Kidney capillary endothelial cell (primary cell): ENCODE measurements at places on chromosomes 2 and 18.
A peak's percentile ranks its signal among the peaks of the same experiment; 100 is the strongest.

DNA sequence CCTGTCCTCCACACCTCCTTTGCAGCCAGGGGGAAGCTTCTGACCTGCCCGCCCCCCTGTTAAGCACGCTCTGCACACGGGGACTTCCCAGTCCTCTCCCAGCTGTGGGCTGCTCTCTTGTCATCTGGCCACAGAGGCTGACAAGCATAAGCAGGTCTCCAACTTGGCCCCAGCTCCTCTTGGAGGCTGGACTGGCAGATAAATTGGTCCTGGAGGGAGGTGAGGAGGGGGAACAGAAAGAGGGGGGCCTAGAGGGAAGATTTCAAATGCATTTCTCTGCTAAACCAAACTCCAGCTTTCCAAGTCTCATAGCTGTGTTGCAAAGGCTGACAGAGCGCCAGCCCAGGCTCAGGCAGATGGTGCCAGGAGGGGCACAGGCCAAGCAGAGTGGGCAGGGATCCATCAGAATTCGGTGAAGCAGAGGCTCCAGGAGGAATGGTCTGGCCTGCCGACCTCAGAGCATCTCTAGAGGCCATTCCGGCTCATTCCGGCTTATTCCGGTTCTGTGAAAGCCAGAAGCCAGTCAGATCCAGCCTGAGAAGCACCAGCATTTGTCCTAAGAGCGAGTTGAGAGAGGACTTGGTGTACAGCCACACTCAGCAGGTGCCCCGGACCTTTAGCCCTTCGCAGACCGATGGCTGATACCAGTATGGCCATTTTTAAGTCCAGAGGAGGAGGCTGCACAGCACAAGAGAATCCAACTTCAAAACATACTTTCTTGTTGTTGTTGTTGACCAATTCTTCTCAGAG, 508.9 kb upstream of the MYT1L start:
- DNase-seq, result no peak

DNA sequence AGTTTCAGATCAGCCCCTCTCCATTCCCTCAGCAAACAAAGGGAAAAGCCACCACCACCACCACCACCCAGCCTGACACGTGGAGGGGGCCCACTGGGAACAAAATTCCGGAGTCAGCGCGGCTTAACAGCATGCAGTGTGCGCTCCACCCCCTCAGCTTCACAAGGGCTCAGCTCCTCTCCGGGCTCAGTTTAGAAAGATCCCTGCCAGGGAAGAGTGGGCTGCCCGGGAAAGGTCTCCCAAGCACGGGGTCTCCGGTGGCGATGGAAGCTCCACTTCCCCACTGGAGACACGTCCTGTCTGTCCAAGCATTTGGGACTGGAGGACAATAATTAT, 55.7 kb downstream of the SNORC start:
- no peak for DNase-seq

- no peak for DNase-seq
These were observed 536.1 kb upstream of the RAB6C start for GRCh38 chr2:129443235-129443864.

DNA sequence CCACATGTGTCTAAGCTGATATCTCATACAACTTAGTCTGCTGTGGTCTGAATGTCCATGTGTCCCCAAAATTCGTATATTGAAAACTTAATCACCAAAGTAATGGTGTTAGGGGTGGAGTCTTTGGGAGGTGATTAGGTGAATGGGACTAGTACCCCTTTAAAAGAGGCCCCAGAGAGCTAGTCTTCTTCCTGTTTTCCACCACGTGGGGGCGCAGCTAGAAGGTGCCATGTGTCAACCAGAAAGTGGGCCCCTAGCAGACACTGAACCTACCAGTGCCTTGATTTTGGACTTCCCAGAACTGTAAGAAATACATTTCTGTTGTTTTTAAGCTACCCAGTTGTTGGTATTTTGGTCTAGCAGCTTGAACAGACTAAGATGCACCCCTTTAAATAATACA, 86.6 kb downstream of the ASB1 start:
- peak; percentile 43 for DNase-seq

- no peak for DNase-seq
These were observed 5.3 kb upstream of the MOCOS start for GRCh38 chr18:36181898-36182506.

GRCh38 chr2:230137902-230138539, 69.3 kb upstream of the SLC16A14 start:
- DNase-seq, result peak; percentile 56

GRCh38 chr2:197078535-197078934, 152.0 kb upstream of the PGAP1 start:
- no peak for DNase-seq

DNA sequence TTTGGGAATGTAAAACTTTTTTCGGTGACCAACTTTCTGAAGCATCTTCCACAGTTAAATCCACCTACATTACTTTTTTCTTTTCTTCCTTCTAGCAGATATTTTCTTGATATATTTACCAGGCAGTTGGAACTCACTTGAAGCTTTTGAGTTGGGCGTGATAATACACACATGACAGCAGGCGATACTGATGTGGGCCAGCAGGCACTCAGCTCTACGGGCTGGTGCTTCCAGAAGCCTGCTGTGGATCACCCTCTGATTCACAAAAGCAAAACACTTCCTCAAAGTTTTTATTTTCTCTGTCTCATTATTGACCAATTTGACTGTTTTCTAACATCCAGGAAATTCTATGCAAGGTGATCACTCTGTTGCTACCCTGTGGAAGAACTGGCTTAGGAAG, 22.9 kb downstream of the GRHL1 start:
- no peak for DNase-seq

DNA sequence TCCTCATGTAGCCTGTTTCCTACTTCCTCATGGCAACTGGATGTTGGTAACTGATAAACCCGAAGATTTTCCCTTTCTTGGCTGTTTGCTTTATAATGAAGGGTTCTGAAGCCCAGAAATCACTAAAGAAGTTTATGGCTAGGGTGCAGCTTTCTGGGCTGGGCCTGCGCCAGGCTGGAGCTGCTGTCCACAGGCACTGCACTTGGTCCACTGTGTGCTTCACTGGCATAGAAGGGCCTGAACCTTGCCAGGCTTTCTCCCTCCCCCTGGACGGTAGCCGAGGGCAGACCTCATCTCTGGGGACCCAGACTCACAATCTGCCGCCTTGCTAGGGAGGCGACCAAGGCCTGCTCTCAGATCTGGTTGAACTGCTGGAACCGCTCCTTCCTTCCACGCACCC, 133.3 kb upstream of the SPRED2 start:
- DNase-seq, result no peak

- no peak for DNase-seq
These were observed 57.7 kb downstream of the METTL4 start for GRCh38 chr18:2513616-2514015.

GRCh38 chr2:230908595-230909191, 16.3 kb downstream of the GPR55 start:
- DNase-seq, result peak; percentile 60

DNA sequence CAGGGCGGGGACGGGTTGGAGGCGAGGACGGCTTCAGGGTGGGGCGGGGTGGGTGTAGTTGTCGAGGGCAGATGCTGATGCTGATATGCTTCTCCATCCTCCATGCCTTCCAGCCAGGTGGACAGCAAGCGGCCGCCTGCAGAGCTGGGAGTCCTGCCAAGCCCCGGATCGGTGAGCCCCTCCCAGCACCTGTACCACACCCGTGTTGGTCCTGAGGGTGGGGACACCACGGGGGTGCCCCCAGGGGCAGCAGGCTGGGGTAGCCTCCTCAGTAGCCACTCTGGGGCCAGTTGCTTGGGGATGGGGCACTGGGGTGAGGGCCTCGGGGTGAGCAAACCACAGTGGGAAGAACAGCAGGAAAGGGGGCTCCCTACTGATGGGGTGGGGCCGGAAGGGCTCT, 2.6 kb downstream of the ANO7 start:
- DNase-seq, result no peak

DNA sequence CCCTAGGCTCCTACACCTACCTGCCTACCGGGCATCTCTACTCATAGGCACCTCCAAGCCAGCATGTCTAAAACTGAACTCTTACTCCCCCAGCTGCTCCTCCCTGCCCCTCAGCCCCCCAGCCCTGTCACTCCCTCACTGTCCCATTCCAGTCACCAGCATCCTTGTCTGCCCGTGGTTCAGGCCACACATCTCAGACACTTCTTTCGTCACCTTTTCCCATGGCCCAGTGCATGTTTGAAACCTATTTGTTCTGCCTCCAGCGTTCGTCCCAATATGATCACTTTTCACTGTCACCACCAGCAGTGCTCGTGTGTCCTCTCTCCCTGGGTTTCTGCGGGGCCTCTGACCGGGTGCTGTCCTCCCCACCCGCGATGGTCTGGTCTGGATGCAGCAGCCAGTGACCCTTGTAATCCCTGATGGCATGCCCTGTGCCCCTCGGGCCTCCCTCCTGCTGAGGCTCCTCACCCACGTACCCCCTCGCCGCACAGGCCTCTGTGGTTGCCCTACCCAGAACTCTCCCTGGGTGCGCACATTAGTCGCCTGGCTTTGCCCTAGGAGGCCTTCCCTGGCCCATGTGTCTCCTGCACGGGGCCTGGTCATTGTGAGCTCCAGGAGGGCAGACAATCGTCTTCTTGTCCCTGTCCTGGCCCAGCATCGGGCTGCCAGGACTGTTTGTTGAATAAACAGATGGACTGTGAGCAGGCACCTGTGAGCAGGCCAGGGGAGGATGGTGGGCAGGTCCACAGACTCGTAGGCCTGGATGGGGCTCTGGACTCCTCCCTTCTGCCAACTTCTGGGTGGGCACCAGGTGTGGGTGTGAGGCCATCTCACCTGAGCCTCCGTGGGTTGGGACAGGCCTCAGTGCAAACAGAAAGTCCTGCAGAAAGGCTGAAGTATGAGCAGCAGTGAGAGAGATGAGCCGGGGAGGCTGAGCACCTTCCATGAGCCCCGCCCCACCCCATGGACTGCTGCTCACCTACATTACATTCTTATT, 15.5 kb downstream of the LDLRAD4 start:
- no peak for DNase-seq

DNA sequence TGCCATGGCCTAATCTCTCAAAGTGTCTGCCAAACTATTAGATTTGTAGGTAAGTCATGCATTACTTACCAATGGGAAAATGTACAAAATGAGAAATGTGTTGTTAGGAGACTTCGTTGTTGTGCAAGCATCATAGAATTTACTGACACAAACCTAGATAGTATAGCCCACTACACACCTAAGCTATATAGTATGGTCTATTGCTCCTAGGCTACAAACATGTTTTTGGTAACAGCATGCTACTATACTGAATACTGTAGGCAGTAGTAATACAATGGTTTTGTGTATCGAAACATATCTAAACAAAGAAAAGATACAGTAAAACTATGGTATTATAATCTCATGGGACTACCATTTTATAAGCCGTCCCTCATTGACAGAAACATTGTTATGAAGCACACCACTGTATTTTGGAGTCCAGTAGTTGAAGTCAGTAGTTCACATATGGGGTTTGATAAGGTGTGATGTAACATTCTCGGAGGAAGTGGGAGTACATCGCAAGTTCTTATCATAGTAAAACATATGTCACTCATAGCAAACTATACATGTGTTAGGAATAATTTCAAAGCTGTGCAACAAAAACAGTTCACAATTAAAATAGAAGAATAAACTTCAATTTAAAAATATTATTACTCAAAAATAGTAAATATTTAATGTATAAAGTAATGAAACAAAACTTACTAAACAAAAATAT, 12.0 kb upstream of the GTF2A1L start:
- DNase-seq, result no peak

- no peak for DNase-seq
These were observed 55.2 kb upstream of the CXCR4 start for GRCh38 chr2:136173126-136173525.

DNA sequence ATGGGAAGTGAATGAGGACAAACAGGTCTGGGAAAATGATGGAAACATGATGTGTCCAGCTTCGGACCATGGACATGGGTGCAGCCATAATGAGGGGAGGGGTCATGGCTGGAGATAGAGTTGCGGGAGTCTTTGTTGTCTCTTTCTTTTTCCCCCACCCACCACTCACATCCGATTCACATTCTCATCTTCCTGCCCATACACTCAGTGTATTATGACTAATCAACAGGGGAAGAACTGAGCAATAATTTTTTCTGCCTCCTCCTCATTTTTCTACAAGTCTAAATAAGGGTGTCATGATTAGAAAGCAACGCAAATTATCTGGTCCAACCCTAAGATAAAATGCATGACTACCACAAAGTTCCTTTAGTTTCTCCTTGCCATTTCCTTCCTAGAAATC, 5.7 kb upstream of the SERPINB2 start:
- no peak for DNase-seq

- no peak for DNase-seq
These were observed 356.7 kb downstream of the STK39 start for GRCh38 chr2:167890739-167891138.

GRCh38 chr18:38257661-38258060, 692.1 kb upstream of the CELF4 start:
- peak; percentile 50 for DNase-seq

GRCh38 chr2:118654945-118655344, 192.5 kb downstream of the EN1 start:
- DNase-seq, result no peak

- no peak for DNase-seq
These were observed 161.0 kb upstream of the ID2 start for GRCh38 chr2:8520791-8521344.

GRCh38 chr18:56315363-56315762, 323.0 kb downstream of the TXNL1 start:
- DNase-seq, result no peak

DNA sequence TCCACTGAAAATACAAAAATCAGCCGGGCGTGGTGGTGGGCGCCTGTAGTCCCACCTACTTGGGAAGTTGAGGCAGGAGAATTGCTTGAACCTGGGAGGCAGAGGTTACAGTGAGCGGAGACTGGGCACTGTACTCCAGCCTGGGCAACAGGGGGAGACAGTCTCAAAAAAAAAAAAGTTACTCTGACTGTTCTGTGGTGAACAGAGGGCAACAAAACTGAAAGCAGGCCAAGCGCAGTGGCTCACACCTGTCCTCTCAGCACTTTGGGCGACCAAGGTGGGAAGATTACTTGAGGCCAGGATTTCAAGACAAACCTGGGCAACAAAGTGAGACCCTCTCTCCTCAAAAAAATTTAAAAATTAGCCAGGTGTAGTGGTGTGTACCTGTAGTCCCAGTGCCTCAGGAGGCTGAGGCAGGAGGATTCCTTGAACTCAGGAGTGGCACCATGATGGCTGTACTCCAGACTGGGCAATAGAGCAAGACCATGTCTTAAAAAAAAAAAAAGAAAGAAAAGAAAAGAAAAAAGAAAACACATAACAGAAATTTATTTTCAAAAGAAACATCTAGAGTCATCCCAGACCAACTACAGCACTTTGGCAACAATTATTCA, 13.6 kb upstream of the RTN4 start:
- DNase-seq, result no peak

DNA sequence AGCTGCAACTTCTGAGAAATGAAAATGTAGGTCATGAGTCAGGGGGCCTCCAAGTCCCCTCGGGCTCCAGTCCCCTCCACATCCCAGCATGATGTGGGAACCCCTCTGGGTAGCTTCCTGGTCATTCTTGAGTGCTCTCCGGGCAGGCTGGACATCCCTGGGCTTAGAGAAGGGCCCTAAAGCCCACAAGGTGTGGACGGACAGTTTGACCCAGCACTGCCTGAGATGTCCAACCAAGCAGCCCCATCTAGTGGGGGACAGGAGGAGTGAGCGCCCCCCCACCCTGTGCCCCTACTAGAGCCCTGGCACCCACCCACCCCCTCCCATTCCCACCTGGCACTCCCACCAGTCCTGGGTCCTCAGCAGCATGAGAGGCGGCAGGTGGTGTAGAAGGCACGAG, 46.0 kb downstream of the CYP27C1 start:
- DNase-seq, result no peak
